CD4-positive, alpha-beta T cell treated with Interleukin-17A for 1 hour (primary cell): ENCODE measurements at places on chromosomes 16 and 17.

GRCh38 chr17:40106760-40107521, 6.6 kb upstream of the NR1D1 start:
- DNase-seq, result peak; percentile 33

GRCh38 chr17:76567634-76568432, 17.8 kb downstream of the ST6GALNAC2 start:
- DNase-seq, result no peak

DNA sequence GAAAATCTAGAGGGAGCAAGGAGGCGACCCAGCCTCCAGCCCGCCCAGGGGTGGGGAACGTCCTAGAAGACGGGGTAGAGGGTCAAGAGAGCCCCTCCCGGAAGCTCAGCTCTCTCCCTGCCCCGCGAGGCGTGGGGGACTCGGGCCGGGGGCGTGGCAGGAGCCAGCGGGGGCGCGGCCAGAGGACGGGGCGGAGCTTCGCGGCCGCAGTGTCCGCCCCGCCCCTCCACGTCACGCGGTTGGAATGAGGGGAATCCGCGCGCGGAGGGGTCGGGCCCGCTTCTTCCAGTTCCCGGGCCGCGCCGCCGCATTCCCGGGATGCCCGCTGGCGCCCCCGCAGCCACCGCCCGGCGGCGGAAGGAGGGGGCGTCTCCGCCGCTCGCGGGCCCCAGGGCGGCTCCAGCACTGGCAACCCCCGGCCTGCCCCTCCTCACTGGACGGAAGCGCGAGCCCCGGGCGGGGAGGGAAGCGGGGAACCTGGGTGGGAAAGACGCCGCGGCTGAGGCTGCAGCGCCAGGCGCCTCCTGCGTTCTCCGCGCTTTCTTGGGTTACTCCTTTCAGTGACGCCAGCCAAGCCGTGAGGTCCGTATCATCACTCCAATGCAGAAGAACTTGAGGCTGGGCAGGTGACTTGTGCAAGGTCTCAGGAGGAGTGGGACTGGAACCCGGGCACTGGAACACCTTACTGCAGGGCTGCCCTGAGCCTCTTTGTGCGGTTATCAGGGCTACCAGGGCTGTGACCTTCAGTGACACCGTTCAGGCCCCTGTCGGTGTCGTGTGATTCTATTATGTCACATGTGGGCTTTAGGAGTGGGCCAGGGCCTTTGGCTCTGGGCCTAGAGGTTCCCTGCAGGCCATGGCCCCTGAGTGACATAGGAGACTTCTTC, 4.3 kb downstream of the MYO1C start:
- peak; percentile 71 for DNase-seq

DNA sequence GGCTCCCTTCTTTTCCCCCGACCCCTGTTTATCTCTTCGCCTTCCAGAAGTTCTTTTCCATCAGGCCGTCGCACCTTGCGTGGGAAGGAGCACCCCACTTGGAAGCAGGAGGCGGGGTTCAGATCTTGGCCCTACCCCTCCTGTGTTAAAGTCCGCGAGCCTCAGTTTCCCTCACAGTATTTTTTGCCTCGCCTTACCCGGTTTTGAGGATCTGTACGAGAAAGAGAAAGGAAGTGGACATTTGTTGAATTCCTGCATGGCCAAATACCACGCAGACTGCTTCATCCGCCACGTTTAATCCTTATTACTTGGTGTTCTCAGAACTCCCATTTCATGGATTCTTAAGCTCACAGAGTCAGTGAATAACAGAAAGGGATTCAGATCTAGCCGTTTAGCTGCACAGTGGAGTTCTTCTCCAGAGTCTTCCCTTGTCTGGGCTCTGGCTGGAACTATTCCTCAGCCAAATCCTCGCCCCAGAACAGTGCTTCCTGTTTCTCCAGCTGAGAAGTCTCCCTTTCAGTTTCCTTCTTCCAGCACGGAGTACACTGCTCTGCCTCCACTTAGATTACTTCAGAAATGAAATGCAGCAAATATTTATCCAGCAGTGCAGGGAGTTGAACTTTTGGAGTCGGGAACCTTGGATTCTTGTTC, 590 bp downstream of the TMEM219 start:
- DNase-seq, result peak; percentile 17

DNA sequence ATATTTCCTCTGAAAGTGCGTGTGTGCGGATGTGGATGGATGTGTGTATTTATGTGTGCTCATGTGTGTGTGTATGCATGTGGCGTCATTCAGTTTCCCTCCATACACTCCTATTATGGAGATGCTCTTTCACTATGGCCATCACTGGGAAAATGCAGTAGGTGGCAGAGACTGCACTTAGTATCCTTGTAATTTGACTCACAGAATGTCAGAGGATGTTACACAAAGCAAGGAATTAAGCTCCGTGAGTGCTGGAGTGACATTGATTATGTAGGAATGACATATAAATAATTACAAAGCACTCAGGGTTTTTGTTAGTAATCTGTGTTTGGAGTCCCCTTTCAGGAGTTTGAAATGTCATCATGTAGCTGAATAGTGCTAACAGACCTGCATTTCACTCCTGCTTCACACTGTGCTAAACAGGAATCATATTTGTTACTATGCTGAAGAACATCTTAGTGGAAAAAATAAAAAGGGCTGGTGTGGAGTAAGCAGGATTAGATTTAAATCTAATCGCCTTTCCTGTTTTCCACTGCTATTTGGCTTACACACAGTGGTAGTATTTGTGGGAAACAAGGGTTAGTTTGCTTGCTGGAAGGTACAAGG, 59.6 kb downstream of the HS3ST4 start:
- DNase-seq, result no peak
